ENCODE measurements at places on chromosomes 7 and 10. TPM values are rescaled to one million over a fixed set of nuclear protein-coding genes. Genes with fewer than 3 reads are reported as not detected.

Gene ACTL6B
- not detected for total RNA-seq

Gene DKK1
- total RNA-seq = not detected

Gene CYP26A1
- not detected for total RNA-seq

Gene CTTNBP2
- not detected for total RNA-seq

Gene TEX47
- total RNA-seq = not detected

Gene HKDC1
- 11.1 TPM for total RNA-seq

Gene CXCL12
- total RNA-seq = not detected

DNA sequence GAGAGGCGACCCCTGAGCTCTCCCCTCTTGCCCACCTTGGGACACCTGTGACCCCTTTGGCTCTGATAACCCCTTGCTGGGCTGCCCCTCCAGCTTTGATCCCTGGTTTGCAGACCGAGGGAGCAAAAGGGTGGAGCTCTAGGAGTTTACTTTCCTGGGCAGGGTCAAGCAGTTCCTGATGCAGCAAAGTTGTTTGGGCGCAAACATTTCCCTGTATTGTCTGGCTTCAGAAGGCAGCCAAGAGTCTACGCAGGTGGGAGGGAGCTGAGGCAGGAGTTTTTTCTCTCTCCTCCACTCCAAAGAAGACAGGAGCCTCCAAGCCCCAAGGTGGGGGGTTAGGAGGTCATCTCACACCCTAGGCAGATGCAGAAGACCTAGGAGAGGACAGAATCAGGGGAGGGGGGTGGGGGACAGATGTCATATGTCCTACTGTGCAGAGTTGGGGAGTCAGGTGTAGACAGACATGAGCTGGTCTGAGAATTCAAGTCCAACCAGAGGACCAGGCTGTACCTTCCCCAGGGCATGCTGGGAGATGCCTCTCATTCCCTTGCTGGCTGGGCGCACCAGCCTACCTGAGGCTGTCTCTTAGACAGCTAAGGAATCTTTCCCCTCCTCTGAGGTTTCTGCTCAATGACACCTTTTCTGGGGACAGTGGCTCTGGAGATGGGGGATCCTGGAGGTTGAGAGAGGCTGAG, 20.5 kb downstream of the TMEM270 start:
- H3K4me1 ChIP-seq = no peaks in the 10 kb centered on the region
- no peaks in the 10 kb centered on the region for H3K36me3 ChIP-seq
- H3K27me3 ChIP-seq = no peaks in the 10 kb centered on the region
- no peak overlapping the region for H3K27ac ChIP-seq
- H3K4me3 ChIP-seq = no peak overlapping the region

DNA sequence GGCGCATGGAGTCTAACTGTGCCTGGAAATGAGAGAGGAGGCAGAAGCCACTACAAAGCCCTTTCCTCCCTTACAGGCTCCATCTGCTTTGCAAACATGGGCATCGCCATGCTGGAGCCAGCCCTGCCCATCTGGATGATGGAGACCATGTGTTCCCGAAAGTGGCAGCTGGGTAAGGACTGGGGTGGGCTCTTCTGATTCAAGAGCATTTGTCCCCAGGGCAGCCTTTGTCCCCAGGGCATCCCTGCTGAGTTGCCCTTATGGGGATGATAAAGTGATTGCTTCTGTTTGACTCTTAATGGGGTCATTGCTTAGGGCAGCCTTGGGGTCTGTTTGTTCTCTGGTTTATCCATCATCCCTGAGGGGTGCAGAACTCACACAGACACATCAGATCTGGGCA, 16.8 kb downstream of the SLC18A2 start:
- H3K36me3 ChIP-seq = no peaks in the 10 kb centered on the region
- no peak for DNase-seq
- peaks cover 13% of the 10 kb centered on the region for H3K27me3 ChIP-seq
- H3K4me3 ChIP-seq = no peak overlapping the region

- no peak overlapping the region for H3K27ac ChIP-seq
- H3K4me3 ChIP-seq = no peak overlapping the region
- H3K4me1 ChIP-seq = no peaks in the 10 kb centered on the region
- no peaks in the 10 kb centered on the region for H3K27me3 ChIP-seq
- no peak for DNase-seq
Measured at GRCh38 chr7:734214-734613, 7.1 kb upstream of the PRKAR1B start.

DNA sequence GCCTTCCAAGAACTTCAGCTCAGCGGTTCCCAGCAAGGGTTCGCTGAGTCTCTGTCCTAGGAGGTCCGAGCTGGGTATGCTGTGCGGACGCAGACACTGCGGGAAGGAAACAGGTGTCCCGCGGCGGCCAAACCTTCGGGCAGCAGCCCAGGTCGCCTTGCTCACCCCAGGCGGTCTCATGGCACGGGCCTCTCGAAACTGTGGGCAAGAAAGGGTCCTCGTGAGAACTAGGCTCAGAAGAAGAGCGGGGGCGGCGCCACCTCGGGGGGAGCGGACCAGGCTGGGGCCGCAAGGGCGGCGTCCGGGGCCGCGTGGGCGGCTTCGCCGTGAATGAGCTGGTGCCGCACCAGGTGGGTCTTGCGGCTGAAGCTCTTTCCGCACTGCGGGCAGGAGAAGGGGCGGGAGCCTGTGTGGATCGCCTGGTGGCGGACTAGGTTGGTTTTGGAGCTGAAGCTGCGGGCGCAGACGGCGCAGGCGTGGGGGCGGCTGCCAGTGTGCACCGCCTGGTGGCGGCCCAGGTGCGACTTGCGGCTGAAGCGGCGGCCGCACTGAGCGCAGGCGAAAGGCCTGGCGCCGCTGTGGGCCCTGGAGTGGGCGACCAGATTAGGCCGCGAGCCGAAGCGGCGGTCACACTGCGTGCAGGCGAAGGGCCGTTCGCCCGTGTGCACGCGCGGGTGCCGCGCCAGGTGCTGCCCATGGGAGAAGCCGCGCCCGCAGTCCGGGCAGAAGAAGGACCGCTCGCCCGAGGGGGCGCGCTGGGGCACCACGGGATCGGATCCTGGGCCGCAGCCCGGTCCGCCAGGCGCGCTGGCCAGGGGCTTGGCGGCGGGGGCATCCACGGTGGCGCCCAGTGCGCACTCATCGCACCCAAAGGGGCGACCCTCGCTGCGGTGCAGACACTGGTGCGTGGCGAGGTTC, 8.6 kb downstream of the ZNF467 start:
- no peak overlapping the region for H3K4me3 ChIP-seq
- no peaks in the 10 kb centered on the region for H3K4me1 ChIP-seq
- H3K27me3 ChIP-seq = peaks cover 3% of the 10 kb centered on the region
- no peak overlapping the region for H3K27ac ChIP-seq
- DNase-seq = no peak

DNA sequence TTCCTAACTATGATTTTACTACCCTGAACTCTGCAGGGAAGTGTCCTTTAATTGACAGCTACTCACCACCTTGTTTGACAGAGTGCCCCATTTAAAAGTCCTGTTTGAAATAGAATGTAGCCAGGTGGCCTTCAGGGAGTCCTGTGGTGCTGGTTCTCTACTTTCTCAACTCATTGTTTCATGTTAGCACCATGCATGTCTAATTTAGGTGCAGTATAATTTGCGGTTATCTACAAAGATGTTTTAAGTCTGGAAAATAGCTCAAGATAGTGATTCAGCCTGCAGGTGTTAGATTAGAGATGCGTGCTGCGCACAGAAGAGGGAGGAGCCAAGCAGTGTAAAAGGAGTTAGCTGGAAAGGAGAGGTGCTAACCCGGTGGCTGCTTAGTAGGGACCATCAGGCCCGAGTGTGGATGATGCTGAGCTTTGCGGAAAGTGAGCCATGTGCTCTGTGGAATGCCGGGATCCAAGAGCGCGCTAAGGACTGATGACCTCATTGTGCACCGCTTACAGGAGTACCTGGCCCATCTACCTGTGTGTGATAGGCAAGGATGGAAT, 1.2 kb downstream of the CCM2 start:
- peaks cover 56% of the 10 kb centered on the region for H3K4me1 ChIP-seq
- peak overlapping the region; percentile 84 for H3K27ac ChIP-seq
- peaks cover 4% of the 10 kb centered on the region for H3K36me3 ChIP-seq
- H3K27me3 ChIP-seq = no peaks in the 10 kb centered on the region

DNA sequence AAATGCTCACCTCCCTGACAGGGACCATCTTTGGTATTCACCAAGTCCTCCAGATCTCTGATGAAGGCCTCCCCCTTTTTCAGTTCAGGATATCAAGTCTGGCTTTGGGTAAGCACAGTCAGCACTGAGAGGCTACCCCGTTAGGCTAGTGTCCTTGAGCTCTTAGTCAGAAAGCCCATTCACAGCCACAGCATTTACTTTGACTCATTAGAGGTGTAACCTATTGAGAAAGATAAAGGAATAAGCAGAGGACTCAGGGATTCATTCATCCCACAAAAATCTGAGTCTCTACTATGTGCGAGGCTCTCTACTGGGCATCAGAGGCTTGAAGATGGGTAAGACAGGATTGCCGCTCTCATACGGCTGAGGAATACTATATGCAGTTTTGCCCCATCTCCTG, 14.0 kb upstream of the RAMP3 start:
- H3K4me1 ChIP-seq = no peaks in the 10 kb centered on the region
- H3K36me3 ChIP-seq = no peaks in the 10 kb centered on the region
- no peaks in the 10 kb centered on the region for H3K27me3 ChIP-seq
- DNase-seq = no peak

- no peak overlapping the region for H3K27ac ChIP-seq
- no peaks in the 10 kb centered on the region for H3K36me3 ChIP-seq
- H3K27me3 ChIP-seq = no peaks in the 10 kb centered on the region
- H3K4me3 ChIP-seq = no peak overlapping the region
- DNase-seq = no peak
Measured at GRCh38 chr10:74451127-74451829, 300.3 kb downstream of the ADK start.

- no peaks in the 10 kb centered on the region for H3K4me1 ChIP-seq
- DNase-seq = no peak
- H3K36me3 ChIP-seq = no peaks in the 10 kb centered on the region
- H3K27ac ChIP-seq = no peak overlapping the region
- no peaks in the 10 kb centered on the region for H3K27me3 ChIP-seq
- H3K4me3 ChIP-seq = no peak overlapping the region
Measured at GRCh38 chr7:84595026-84595425, 400.4 kb upstream of the SEMA3A start.

DNA sequence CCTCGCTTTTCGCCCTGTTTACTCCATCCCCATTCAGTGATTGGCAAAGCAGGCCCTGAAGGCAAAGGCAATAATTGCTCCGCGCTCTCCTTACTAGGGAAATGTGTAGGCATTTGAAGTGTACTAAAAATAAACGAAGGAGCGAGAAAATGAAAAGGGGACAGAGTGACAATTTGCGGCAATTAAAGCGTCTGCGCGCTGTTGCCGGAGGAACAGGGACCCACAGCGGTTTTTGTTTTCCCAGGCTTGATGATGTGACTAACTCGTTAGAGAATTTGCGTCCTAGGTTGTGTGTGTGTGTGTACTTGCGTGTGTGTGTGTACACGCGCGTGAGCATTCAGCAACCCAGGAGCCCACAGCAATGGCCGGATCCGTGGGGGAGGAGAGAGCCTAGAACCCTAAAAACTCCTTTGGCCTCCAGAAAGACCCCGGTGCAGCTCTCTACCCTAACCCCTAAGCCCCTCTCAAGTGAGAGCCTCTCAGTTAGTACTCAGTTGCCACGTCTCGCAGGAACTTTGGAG, 7.8 kb upstream of the DLX6 start:
- peaks cover 63% of the 10 kb centered on the region for H3K27me3 ChIP-seq
- H3K4me3 ChIP-seq = no peak overlapping the region
- no peak for DNase-seq
- H3K4me1 ChIP-seq = no peaks in the 10 kb centered on the region
- no peaks in the 10 kb centered on the region for H3K36me3 ChIP-seq

GRCh38 chr10:104834580-104834979, 193.5 kb downstream of the SORCS3 start:
- H3K4me1 ChIP-seq = no peaks in the 10 kb centered on the region
- no peak overlapping the region for H3K4me3 ChIP-seq
- no peak overlapping the region for H3K27ac ChIP-seq
- H3K36me3 ChIP-seq = no peaks in the 10 kb centered on the region

DNA sequence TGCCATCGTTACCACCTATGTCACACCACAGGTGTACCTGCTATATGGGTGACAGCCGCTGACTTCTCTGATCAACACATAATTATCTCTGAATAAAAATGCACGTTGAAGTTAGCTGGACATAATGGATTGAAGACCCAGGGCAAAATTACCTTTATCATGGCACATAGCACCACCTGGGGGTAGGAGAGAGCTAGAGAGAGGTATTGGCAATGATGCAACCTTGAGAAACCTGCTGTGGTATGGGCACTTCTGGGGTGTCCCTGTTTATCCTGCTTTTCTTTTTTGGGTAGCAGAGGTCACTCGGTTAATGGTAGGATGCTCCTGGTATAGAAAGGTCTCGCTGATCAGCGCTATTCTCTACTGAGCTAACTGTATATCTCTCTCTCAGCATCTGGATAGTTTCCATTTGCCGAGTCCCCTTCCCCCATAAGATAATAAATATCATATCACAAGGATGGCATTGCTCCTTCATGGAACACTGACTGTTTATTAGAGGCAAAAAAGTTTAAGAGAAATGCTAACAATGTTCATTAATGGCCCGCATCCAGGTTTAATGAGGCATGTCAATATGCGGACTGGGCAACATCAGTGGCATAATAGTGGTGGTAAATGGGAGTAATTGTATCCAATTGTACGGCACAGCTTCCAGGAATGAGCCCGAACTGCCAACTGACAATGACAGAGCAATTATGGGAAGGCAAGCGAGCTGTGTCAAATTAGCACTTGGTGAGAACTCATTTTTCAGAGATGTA, 323.1 kb downstream of the TFEC start:
- H3K27ac ChIP-seq = no peak overlapping the region
- H3K4me3 ChIP-seq = no peak overlapping the region

DNA sequence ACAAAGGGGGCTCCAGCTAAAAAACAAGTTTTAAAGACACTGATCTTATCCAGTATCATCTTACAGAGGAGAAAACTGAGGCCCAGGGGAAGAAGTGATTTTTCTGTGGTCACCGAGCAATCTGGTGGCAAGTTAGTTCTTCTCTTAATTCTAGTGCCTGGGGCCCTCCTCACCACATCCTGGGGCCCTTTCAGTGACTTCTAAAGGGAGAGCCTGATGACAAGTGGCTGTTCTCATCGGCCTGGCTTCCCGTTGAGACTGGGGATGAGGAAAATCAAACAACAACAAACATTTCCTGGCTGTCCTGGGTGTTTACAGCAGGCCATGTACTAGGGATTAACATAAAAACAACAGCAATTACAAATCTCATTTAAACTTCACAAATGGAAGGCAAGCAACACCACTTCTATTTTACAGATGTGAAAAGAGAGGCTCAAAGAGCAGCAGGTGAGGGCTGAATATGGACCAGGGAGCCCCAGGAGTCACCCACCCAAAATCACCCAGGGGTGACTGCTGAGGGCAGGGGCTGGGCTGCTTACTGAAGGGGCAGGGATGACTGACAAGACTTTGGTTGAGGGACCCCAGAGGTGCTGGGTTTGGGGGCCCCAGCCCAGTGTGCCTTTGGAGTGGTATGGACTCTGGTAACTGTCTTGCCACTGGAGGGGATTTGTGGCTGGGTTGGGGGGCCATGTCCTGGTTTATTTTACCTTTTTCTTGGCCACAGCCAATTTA, 24.7 kb upstream of the MTPAP start:
- peaks cover 12% of the 10 kb centered on the region for H3K4me1 ChIP-seq
- no peaks in the 10 kb centered on the region for H3K36me3 ChIP-seq
- no peaks in the 10 kb centered on the region for H3K27me3 ChIP-seq
- no peak overlapping the region for H3K4me3 ChIP-seq
- DNase-seq = no peak
- H3K27ac ChIP-seq = no peak overlapping the region

GRCh38 chr7:132899833-132900232, 182.1 kb downstream of the CHCHD3 start:
- H3K27ac ChIP-seq = no peak overlapping the region
- H3K4me1 ChIP-seq = no peaks in the 10 kb centered on the region
- no peaks in the 10 kb centered on the region for H3K27me3 ChIP-seq
- H3K36me3 ChIP-seq = no peaks in the 10 kb centered on the region

- H3K27me3 ChIP-seq = no peaks in the 10 kb centered on the region
- H3K27ac ChIP-seq = no peak overlapping the region
- no peak for DNase-seq
- H3K4me3 ChIP-seq = no peak overlapping the region
Measured at GRCh38 chr7:157570531-157571200, 233.9 kb downstream of the DNAJB6 start.
